ENCODE measurements at places on chromosomes 7 and 10. TPM values are rescaled to one million over a fixed set of nuclear protein-coding genes. Genes with fewer than 3 reads are reported as not detected.

TAS2R3 gene
- 1.2 TPM for total RNA-seq

GFRA1 gene
- total RNA-seq = 31.3 TPM

CYP2C19 gene
- total RNA-seq = not detected

AOAH gene
- not detected for total RNA-seq

HSPA12A gene
- 11.8 TPM for total RNA-seq

AMPH gene
- total RNA-seq = 22.6 TPM

RBP3 gene
- total RNA-seq = not detected

CRYGN gene
- 0.16 TPM for total RNA-seq

ANKRD7 gene
- 3.1 TPM for total RNA-seq

COL1A2 gene
- total RNA-seq = 10,219 TPM

TFR2 gene
- total RNA-seq = 1.1 TPM

SPDYE6 gene
- total RNA-seq = not detected

BLVRA gene
- 27.6 TPM for total RNA-seq

METTL2B gene
- total RNA-seq = 32.6 TPM

GNGT1 gene
- not detected for total RNA-seq

CTAGE8 gene
- total RNA-seq = 1.6 TPM

RNF32 gene
- total RNA-seq = 1.8 TPM

ARMC3 gene
- not detected for total RNA-seq

ABCB1 gene
- total RNA-seq = 0.12 TPM

PYROXD2 gene
- total RNA-seq = 10.1 TPM

UCN3 gene
- total RNA-seq = not detected

CDHR3 gene
- total RNA-seq = 45.3 TPM

PDGFA gene
- 6.3 TPM for total RNA-seq

CFAP70 gene
- total RNA-seq = 1.3 TPM

TAS2R41 gene
- 0.49 TPM for total RNA-seq

CCL24 gene
- not detected for total RNA-seq

SLC16A9 gene
- total RNA-seq = not detected

TUBB8 gene
- not detected for total RNA-seq

CLDN15 gene
- 4.1 TPM for total RNA-seq

UNCX gene
- 0.12 TPM for total RNA-seq

CTAGE6 gene
- 0.97 TPM for total RNA-seq

PIK3CG gene
- not detected for total RNA-seq

TMEM130 gene
- total RNA-seq = 0.12 TPM

ZNF853 gene
- total RNA-seq = 0.32 TPM

RELN gene
- total RNA-seq = 0.16 TPM

IFIT1B gene
- under 0.01 TPM for total RNA-seq

HABP2 gene
- not detected for total RNA-seq

LGI1 gene
- 0.12 TPM for total RNA-seq

RADIL gene
- 2.3 TPM for total RNA-seq

EVX1 gene
- not detected for total RNA-seq

CPN1 gene
- total RNA-seq = not detected

PLAC9 gene
- 17.2 TPM for total RNA-seq

SYT15 gene
- 0.16 TPM for total RNA-seq

ATP5F1C gene
- total RNA-seq = 172 TPM

FAM131B gene
- 1.3 TPM for total RNA-seq
